ENCODE measurements at places on chromosomes 13 and 19.

GRCh38 chr13:51218626-51219025, 3.6 kb upstream of the FAM124A start:
- H3K36me3 ChIP-seq: no peaks in the 10 kb centered on the region
- H3K27me3 ChIP-seq: peaks cover 62% of the 10 kb centered on the region
- no peak overlapping the region for H3K27ac ChIP-seq
- DNase-seq: no peak

GRCh38 chr13:76489274-76489673, 396.9 kb downstream of the KCTD12 start:
- H3K27ac ChIP-seq: no peak overlapping the region
- no peak overlapping the region for H3K4me3 ChIP-seq
- H3K36me3 ChIP-seq: no peaks in the 10 kb centered on the region
- no peak for DNase-seq

DNA sequence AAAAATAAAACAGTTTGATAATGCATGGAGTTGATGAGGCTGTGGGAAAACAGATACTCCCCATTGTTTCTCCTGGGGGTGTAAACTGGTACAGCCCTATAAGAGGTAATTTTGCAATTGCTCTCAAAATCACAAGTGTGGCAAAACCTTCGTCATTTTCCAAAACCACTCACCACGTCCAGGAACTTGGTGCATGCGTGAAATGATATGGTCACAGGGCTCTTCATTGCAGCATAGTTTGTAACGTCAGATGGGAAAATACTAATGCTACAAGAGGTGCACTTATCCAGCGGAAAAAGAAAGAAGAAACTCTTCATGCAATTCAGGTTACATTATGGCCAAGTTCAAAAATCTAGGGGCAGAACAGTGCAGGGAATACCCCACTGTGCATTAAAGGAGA, 11.9 kb upstream of the PLAUR start:
- H3K4me1 ChIP-seq: peaks cover 8% of the 10 kb centered on the region
- H3K4me3 ChIP-seq: no peak overlapping the region
- no peaks in the 10 kb centered on the region for H3K36me3 ChIP-seq
- no peak for DNase-seq
- H3K27me3 ChIP-seq: no peaks in the 10 kb centered on the region
- H3K27ac ChIP-seq: no peak overlapping the region

- DNase-seq: no peak
- no peak overlapping the region for H3K27ac ChIP-seq
- no peak overlapping the region for H3K4me3 ChIP-seq
Observed at GRCh38 chr13:52884429-52885010, 36.1 kb upstream of the PCDH8 start.

DNA sequence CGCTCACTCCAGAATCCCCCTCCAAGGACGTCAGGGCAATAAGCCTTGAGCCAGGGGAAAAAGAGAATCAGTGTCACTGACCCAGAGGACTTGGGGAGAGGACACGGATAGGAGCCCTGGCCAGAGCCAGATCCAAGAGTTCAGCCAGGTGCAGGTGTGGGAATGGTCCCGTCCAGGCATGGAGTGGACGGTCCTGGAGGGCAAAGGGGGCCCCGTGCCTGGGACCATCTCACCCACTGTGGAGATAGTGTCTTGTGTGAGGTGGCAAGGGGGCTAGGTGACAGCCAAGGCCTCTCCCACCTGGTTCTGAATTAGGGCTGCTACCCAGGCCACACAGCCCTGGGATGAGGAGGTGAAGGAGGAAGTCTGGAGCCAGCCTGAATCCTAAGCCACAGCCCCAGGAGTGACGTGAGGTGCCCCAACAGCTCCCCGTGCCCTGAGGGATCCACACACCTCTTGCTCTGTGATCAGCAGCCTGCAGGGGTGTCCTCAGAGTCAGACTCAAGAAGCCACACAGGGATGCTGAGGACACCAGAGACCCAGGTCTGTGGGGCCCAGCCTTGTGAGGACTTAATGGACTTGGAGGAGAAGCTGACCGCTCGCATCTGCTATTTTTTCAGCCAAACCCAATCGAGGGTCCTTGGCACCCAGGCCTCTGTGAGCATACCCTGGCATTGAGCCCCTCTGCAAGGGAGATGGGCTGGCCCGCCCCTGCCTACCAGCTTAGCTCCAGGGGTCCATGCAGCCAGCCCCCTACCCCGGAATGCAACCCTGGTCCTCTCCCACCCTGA, 16.4 kb upstream of the ZNF14 start:
- H3K27me3 ChIP-seq: peaks cover under 1% of the 10 kb centered on the region
- H3K4me3 ChIP-seq: no peak overlapping the region
- no peaks in the 10 kb centered on the region for H3K4me1 ChIP-seq
- DNase-seq: no peak
- H3K27ac ChIP-seq: no peak overlapping the region
- no peaks in the 10 kb centered on the region for H3K36me3 ChIP-seq

DNA sequence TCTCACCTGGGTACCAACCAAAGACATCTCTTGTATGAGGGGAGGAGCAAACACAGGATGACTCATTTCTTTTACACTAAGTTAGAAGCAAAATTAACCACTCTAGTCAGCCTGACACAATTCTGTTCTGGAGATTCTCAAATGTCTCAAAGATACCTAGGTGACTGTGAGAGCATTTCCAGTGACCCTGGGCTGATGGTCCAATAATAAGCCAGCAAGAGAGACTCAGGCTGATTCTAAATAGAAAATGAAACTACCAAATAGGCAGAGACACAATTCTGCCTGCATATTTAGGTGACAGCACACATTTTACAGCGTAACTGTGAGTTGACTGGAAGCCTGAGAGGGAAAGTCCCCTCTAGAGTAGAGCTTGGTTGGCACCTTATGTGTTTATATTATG, 16.3 kb downstream of the ZNF91 start:
- H3K4me1 ChIP-seq: no peaks in the 10 kb centered on the region
- peaks cover 66% of the 10 kb centered on the region for H3K36me3 ChIP-seq
- DNase-seq: no peak
- H3K27ac ChIP-seq: no peak overlapping the region
- H3K4me3 ChIP-seq: no peak overlapping the region

DNA sequence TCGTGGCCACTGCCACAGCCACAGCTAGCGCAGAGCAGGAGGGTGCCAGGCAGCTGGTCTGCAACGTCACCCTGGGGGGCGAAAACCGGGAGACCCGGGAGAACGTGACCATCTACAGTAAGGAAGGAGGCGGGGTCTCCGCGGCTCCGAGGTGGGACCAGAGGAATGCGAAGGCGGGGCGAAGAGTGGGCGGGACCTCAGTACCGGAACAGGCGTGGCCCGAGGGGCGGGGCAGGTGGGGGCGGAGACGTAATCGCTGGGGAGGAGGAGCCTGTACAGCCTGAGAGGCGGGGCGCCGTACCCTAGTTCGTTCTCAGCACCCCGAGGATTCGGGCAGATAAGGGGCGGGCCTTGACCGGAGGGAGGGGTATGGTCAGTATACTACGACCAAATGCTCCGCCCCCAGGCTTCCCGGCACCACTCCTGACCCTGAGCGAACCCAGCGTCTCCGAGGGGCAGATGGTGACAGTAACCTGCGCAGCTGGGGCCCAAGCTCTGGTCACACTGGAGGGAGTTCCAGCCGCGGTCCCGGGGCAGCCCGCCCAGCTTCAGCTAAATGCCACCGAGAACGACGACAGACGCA, 2.5 kb downstream of the ICAM5 start:
- H3K36me3 ChIP-seq: no peaks in the 10 kb centered on the region
- peak overlapping the region; percentile 87 for H3K4me3 ChIP-seq
- H3K27ac ChIP-seq: peak overlapping the region; percentile 43

GRCh38 chr13:113272701-113273181, 24.3 kb upstream of the LAMP1 start:
- H3K27me3 ChIP-seq: no peaks in the 10 kb centered on the region
- DNase-seq: no peak

GRCh38 chr19:53091413-53092254, 11.6 kb downstream of the ZNF160 start:
- no peak overlapping the region for H3K4me3 ChIP-seq
- H3K27me3 ChIP-seq: no peaks in the 10 kb centered on the region
- H3K4me1 ChIP-seq: peaks cover 7% of the 10 kb centered on the region
- no peak overlapping the region for H3K27ac ChIP-seq
- H3K36me3 ChIP-seq: peaks cover 35% of the 10 kb centered on the region

- DNase-seq: no peak
- H3K27me3 ChIP-seq: no peaks in the 10 kb centered on the region
- H3K36me3 ChIP-seq: no peaks in the 10 kb centered on the region
Observed at GRCh38 chr13:92886535-92887077, 340.0 kb upstream of the GPC6 start.

DNA sequence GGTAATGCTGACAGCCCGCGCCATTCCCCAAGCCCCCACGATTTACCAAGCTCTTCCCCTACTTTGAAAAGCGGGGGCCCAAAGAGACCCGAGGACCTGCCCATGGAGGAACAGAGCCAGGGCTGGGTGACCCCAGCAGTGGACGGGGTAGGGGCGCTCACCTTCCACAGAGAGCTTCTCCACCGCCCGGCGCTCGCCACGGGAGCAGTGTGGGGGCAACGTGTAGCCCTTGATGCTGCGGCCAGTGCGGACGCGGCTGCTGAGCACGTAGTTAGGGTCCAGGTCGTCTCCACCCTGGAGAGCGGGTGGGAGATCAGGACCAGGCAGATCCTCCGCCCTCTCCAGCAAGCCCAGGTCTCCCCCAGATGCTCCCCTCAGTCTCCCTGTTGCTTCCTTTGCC, 7.4 kb downstream of the CKM start:
- DNase-seq: no peak
- H3K27ac ChIP-seq: no peak overlapping the region
- H3K36me3 ChIP-seq: no peaks in the 10 kb centered on the region
- peaks cover 33% of the 10 kb centered on the region for H3K27me3 ChIP-seq
- H3K4me3 ChIP-seq: no peak overlapping the region
- no peaks in the 10 kb centered on the region for H3K4me1 ChIP-seq

DNA sequence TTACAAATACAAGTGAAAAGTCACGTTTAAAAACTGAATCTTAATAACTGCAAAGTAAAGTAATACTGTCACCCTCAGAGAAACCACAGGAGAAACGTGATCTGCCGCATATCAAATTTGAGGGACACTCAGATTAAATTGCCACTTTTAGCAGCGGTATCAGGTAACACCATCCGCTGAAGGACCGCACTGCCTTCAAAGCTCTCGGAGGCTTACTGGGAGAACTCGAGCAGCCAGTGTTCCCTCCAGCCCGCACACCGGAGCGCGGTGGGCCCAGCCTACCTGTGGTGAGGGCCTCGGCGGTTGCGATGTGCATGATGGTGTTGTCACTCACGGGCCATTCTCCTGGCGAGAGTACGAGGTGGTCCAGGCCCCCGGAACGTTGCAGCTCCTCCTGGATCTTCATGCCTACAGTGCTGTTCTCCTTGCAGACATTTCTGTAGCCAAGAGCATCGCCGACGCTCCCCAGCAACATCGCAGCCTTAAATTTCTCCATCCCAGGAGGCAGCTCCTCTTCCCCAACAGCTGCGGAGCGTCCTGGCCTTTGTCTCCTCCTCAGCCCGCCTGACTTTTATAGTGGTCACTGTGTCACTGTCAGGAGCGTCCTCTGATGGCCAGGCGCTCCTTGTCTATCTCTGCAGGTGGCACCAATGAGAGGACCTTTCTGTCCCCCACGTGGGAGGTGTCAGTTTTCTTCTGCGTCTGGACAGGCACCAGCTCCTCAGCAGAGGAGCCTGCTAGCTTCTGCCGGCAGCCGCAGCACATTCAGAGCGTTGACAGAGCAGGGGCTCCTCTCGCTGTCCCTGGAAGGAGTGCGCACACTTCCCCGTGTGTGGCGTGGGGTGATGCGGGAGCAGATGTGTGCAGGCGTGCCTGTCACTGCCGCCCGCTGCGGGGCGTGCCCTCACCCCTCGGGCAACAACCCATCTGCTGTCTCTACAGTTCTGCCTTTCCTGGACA, at the start of gene ADPRHL1:
Gene ADPRHL1 (minus strand): TSS at position 547 of the 960 bp plus-strand sequence. CDS start 51 bp downstream, at position 496.
- no peak within 1 kb of the TSS for H3K27ac ChIP-seq
- no peak within 1 kb of the TSS for H3K4me3 ChIP-seq
- DNase-seq: peak; percentile 54
- no peaks in the 10 kb centered on the region for H3K27me3 ChIP-seq
- H3K36me3 ChIP-seq: no peaks in the 10 kb centered on the region

GRCh38 chr13:76239031-76239680, 603.0 kb downstream of the LMO7 start:
- H3K4me1 ChIP-seq: no peaks in the 10 kb centered on the region
- no peaks in the 10 kb centered on the region for H3K27me3 ChIP-seq
- H3K4me3 ChIP-seq: no peak overlapping the region
- no peak for DNase-seq
- H3K36me3 ChIP-seq: no peaks in the 10 kb centered on the region

DNA sequence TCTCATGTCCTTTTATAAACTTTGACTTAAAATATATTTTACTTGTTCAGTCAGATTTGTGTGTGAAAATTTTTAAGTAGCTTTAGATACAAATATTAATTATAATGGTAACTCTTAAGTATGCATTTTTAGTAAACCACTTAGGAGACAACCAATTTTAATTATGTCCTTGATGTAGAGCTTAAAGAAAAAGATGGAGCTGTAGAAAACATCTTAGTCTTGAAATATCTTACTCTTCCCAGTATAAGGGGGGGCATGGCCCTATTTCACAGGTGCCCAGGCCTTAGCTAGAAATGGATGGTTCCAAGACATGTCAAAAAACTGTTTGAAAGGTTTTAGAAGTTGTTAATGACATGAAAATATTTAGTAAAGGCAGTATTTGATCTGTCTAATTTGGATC, 43.4 kb upstream of the CEACAM21 start:
- H3K27ac ChIP-seq: no peak overlapping the region
- no peaks in the 10 kb centered on the region for H3K36me3 ChIP-seq
- H3K4me1 ChIP-seq: no peaks in the 10 kb centered on the region
- H3K27me3 ChIP-seq: peaks cover 7% of the 10 kb centered on the region
- DNase-seq: no peak

DNA sequence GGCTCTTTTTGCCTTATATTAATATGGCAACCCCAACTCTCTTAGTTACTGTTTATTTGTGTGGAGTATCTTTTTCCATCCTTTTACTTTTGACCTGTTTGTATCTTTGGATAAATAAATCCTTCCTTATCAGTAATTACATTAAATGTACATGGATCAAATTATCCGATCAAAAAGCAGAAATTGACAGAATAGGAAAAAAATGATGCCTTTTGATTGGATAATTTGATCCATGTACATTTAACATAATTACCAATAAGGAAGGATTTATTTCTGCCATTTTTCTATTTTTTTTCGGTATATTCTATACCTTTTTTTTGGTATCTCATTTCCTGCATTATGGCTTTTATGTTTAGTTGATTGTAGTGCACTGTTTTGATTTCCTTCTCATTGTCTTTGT, 57.2 kb downstream of the ZMYM2 start:
- no peak overlapping the region for H3K27ac ChIP-seq
- no peaks in the 10 kb centered on the region for H3K27me3 ChIP-seq
- DNase-seq: no peak
- peaks cover 68% of the 10 kb centered on the region for H3K36me3 ChIP-seq
- H3K4me3 ChIP-seq: no peak overlapping the region

GRCh38 chr19:6042776-6043726, 65.1 kb upstream of the RANBP3 start:
- H3K27me3 ChIP-seq: no peaks in the 10 kb centered on the region
- DNase-seq: peak; percentile 58
- peaks cover 3% of the 10 kb centered on the region for H3K36me3 ChIP-seq
- peaks cover 2% of the 10 kb centered on the region for H3K4me1 ChIP-seq
- no peak overlapping the region for H3K27ac ChIP-seq

DNA sequence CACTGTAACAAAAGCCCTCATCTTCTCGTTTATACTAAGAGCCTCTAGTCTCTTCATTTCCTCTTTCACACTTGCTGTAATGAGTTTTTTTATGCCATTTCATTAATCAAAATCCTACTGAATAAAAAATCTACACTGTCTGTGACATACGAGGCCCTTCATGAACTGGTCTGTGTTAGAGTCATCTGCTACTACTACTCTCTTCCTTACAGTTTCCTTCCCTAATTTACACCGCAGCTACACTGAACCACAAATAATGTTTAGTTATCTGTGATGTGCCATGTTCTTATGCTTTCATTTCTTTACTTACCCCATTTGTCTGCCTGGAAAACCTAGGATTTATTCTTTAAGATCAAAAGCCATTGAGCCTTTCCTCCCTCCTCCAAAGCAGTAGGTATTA, 16.0 kb downstream of the UFM1 start:
- peaks cover 19% of the 10 kb centered on the region for H3K36me3 ChIP-seq
- H3K27me3 ChIP-seq: no peaks in the 10 kb centered on the region
- DNase-seq: no peak
